CD8-positive, alpha-beta T cell (primary cell): ENCODE measurements at places on chromosomes 7 and 10.

GRCh38 chr7:120743128-120743527 is 114.8 kb downstream of the TSPAN12 start:
- no peak for DNase-seq

DNA sequence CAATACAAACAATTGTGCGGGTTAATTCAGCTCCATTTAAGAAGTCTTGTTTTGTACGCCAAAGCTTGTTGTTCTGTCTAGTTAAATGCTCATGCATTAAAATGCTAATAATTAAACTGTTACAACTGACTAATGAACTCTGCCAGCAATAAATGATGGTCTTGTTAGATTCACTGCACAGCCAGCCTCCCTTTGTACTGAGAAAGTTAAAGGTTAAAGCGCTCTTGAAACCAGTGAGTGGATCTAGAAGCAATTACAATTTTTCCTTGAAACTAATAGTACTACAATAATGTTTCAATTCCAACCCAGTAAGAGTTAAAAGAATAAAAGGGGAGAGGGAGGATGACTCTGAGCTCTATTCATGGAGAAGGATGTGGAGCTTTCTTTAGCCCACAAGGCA is 233.0 kb downstream of the EMX2 start:
- DNase-seq: no peak

DNA sequence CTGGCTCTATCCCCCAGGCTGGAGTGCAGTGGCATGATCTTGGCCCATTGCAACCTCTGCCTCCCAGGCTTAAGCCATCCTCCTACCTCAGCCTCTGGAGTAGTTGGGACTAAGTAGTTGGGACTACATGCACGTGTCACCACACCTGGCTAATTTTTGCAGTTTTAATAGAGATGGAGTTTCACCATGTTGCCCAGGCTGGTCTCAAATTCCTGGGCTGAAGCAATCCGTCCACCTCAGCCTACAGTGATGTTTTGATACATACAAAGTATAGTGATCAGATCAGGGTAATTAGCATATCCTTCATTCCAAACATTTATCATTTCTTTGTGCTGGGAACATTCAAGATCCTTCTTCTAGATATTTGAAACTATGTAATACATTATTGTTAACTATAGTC is 22.5 kb upstream of the TNKS2 start:
- no peak for DNase-seq

DNA sequence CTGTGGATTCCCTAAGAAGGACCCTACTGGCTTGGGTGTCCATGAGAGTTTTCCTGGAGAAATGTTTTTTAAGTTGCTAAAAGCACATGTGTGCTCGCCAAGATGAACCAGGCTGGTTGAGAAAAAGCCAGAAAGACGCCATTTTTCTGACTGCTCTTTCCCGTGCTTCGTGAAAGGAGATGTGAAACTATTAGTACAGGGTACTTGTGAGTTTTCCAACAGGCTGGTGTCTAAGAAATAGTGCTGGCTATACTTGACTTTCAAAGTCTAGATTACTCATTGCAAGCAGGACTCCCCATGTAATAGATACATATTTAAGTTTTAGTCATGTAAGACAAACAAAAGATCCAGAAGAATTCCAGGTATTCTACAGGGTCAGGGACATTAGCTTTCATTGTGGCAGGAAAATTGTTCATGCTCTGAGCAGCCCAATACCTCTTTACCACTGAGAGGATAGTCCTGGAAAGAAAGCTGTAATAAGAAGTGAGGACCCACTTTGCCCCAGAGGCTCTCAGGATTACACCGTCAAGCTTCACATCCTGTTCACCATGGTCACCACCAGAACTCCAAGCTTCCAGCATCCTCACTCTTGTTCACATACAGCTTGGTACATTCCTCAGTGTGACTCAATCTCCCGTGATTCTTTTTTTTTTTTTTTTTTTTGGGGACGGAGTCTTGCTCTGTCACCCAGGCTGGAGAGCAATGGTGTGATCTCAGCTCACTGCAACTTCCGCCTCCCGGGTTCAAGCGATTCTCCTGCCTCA is 43.8 kb upstream of the ICA1 start:
- DNase-seq: no peak
